ENCODE measurements at places on chromosomes 11 and 22. TPM values are rescaled to one million over a fixed set of nuclear protein-coding genes. Genes with fewer than 3 reads are reported as not detected.

CCDC116 gene
- not detected for total RNA-seq

GSTT2B gene
- total RNA-seq: not detected

DNA sequence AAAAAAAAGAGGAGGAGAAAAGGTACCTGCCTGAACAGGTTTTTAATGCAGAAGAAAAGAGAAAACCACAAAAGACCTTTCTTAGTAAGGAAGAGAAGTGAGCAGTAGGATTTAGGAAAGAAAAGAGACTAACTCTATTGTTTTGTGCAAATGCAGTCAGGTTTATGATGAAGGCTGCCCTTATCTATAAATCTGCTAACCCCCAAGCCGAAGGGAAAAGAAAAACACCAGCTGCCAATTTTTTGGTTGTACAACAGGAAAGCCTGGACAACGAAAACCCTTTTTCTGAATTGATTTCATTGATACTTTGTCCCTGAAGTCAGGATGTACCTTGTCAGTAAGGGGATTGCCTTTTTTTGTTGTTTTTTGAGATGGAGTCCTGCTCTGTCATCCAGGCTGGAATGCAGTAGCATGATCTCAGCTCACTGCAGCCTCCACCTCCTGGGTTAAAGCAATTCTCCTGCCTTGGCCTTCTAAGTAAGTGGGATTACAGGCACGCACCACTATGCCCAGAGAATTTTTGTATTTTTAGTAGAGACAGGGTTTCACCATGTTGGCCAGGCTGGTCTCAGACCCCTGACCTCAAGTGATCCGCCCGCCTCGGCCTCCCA lies 21.2 kb downstream of the POLD4 start:
- H3K36me3 ChIP-seq: no peaks in the 10 kb centered on the region
- no peaks in the 10 kb centered on the region for H3K4me1 ChIP-seq
- H3K27ac ChIP-seq: no peak overlapping the region

GRCh38 chr11:24375351-24375750 lies 121.5 kb upstream of the LUZP2 start:
- H3K4me1 ChIP-seq: no peaks in the 10 kb centered on the region
- no peak overlapping the region for H3K4me3 ChIP-seq
- H3K27me3 ChIP-seq: no peaks in the 10 kb centered on the region
- H3K27ac ChIP-seq: no peak overlapping the region
- H3K36me3 ChIP-seq: no peaks in the 10 kb centered on the region

DNA sequence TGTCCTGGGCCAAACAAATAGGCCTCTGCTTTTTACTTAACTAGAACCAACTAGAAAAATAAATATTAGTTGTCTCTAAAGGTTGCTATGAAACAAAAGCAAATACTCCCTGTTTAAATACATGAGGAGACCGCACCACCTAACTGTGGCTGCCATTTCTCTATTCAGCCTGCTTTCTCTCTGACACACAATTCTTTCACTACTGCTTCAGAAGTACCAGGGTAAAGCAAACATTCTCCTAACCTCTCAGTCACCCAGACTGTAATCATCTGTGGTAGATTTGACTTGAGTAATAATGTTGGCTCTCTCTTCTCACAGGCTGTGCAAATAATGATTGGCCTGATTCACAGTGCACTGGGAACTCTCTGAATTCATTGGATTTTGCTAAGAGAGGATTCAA lies 41.0 kb upstream of the MS4A8 start:
- no peaks in the 10 kb centered on the region for H3K36me3 ChIP-seq
- DNase-seq: no peak
- no peak overlapping the region for H3K4me3 ChIP-seq
- H3K4me1 ChIP-seq: no peaks in the 10 kb centered on the region
- H3K27ac ChIP-seq: no peak overlapping the region
